ENCODE measurements at places on chromosomes 1 and 21.
A peak's percentile ranks its signal among the peaks of the same experiment; 100 is the strongest.

- no peak for DNase-seq
These were observed 4.3 kb upstream of the UBE2U start for GRCh38 chr1:64199154-64199553.

GRCh38 chr1:66341446-66342089, 192.4 kb upstream of the SGIP1 start:
- no peak for DNase-seq

DNA sequence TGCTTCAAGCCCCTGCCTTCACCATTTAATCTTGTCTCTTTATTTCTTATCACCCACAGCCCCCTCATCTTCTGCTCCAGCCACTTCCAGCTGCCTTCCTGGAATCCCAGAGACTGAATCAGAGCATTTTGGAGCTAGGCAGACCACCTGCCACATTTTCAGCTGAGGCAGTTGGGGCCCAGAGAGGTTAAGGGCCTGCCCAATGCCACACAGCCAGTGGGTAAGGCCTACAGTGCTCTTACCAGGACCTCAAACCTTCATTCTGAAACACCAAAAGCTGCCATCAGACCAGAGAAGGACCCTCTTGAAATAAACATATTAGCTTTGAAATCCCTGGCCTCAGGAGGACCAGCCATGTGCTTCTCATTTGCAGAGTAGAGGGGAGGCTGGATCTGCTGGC, 17.6 kb upstream of the SLC6A17 start:
- no peak for DNase-seq

GRCh38 chr1:47675047-47675675, 237.3 kb downstream of the FOXD2 start:
- peak; percentile 17 for DNase-seq

DNA sequence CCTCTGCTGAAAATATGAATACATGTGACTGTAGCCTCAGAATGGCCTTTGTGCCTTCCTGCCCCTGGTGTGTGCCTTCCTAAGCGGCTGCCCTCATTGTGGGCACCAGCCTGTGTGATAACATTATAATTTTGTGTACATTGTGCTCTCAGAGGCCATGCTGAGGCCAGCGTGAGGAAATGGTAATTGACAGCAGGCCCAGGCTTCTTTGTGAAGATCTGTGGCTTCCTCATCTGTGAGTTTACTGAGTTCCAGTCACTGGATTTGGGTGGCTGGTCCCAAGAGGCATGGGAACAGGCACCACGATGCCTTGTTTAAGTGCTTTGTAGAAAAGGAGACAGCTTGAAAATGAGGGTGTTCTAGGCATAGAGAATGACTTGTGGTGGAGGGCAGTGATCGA, 389.3 kb downstream of the OMA1 start:
- DNase-seq, result no peak

- no peak for DNase-seq
These were observed 47.5 kb upstream of the EEIG2 start for GRCh38 chr1:108512239-108513043.

GRCh38 chr1:208231881-208232661, 12.1 kb downstream of the PLXNA2 start:
- no peak for DNase-seq

DNA sequence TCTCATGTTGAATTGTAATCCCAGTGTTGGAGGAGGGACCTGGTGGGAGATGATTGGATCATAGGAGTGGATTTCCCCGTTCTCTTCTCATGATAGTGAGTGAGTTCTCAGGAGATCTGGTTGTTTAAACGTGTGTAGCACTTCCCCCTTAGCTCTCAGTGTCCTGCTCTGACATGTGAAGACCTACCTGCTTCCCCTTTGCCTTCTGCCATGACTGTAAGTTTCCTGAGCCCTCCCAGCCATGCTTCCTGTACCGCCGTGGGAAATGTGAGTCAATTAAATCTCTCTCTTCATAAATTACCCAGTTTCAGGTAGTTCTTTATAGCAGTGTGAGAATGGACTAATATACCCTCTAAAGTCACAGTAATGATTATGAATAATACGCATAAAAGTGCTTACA, 248.4 kb upstream of the LRRC7 start:
- no peak for DNase-seq

DNA sequence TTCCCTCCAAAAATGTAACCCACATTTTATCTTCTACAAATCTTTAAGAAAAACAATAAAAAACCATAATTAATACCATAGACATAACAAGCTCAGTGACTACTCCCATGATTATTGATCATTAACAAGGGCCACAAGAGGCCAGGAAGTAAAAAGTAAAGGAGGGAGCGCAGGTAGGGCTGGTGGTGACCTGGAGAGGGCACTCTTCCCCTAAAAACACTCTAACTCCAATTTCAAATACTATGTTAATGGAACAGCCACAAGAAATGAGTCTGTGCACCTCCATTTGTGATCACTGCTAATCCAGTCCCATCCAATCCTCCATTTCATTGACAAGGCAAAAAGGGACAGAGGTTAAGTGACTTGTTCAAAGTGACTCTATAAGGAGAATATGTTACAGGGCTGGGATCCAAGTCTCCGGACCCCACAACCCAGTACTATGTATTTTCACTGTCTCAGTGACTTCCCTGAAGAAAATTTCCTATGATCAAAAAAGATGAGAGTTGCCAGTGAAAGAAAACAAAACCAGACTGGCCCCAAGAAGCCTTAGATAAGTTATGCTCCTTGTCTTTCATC, 41.2 kb upstream of the CFAP298 start:
- no peak for DNase-seq

DNA sequence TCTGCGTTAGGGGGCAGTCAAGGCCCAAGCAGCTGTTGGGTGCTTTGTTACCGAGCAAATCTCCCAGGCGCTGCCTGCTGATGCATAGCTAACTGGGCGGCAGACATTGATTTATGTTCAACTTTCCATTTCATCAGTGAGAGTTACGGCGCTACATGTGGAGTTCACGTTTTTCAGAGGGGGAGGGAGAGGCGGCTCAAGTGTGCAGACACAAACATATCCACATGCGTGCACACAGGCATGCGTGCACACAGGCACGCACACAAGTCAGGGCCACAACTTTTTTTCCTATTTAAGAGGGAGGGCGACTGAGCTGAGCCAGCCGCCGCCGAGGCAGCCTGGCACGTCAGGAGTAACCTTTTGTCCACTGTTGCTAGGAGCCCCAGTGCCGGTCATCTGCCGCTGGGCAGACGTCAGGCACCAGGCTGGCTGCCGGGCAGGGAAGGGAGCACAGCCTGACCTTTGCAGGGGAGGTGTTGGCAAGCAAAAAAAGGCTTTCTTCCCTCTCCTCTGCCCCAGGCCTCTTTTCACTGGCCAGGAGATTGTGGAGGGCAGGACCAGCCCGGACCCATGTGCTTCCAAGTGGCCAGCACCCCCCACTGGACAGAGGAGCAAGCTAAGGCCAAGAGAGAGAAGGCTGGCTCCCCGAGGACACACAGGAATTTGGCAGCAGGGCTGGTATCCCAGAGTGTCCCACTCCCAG, 73.3 kb downstream of the MRPL37 start:
- DNase-seq, result peak; percentile 48

DNA sequence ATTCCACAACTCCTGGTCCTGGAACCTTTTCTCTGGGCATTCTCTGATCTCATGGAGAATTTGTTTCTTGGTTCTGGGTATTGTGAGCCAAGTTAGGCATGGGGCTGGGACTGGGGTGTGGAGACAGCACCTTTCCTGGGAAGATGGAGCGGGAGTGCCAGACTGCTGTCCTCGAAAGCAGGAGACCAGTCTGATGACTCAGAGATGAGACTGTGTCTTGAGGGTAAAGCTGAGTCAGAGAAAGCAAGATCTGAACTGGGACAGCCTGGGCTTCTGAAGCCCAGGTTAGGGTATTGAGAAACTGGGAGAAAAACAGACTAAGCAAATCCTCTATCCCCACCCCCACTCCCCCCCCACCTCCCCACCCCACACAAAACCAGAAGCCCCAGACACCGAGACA, 2.2 kb upstream of the KANK4 start:
- DNase-seq, result no peak

DNA sequence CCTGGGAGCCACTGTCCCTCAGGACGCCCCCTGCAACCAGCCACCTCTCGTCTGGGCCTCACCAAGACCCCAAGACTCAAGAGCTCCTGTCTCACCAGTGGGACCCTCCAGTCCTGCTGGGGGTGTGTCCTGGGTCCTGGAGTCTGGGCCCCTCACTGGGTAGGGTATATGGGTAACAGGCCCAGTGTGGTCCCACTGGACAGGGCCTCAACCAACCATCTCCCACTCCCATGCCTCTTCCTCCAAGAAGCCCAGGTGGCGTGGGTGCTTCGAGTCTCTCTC, 725 bp upstream of the VWA1 start:
- DNase-seq, result no peak

- peak; percentile 84 for DNase-seq
These were observed 8.5 kb downstream of the FBXO2 start for GRCh38 chr1:11645670-11646265.

- no peak for DNase-seq
These were observed 83.5 kb upstream of the SLC2A1 start for GRCh38 chr1:43042127-43042526.

DNA sequence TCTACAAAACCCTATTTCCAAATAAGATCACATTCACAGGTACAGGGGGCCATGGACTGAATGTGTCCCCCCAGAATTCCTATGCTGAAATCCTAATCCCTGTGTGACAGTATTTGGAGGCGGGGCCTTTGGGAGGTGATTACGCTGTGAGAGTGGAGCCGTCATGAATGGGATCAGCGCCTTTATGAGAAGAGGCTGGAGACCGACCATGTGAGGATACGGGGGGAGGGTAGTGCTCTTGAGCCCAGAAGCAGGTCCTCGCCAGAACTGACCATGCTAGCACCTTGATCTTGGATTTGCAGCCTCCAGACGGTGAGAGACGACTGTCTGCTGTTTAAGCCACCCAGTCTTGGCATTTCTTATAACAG, 23.8 kb upstream of the KIF26B start:
- DNase-seq, result no peak

GRCh38 chr21:43299441-43300277, 127.3 kb downstream of the SIK1 start:
- no peak for DNase-seq

- no peak for DNase-seq
These were observed 88.6 kb downstream of the ADAMTS1 start for GRCh38 chr21:26756491-26757159.

DNA sequence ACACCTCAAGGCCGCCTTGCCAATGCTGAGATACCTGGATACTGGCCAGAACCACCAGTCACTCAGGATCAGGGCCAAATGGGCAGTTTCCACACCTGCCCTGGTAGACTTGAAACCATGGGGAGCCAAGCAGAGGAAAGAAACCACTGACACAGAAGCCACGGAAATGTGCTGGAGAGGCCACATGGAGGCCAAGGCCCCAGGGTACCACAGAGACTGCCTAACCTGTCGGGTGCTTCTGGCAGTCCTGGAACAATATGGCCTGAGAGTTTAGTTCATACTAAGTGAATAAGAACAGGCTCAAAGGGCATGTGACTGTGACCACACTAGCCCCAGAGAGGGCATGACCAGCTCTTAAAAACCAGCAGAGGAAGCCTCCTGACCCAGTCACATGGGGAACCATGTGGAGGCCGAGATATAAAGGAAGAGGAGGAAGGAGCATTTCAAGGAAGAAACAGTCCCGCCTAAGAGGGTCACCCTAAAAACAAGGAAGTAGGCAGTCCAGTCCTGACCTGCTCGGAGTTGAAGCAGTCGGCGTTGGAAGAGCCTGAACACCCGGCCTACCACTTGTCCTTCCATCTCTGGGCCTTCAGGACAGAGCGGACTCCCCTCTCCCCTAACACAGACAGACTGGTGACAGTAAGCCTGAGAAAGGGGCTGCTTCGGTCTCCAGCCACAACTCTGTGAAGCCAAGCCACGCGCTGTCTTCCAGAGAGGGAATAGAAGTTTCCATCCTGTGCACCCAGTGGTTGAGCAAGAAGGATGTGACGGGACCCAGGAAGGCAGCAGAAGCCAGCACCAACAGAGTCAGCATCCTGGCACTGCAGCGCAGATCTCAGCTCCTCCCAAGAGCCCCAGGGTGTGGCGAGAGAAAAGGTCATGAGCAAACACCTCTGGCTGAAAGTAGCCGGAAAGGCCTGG, at the start of gene DENND2D:
Gene DENND2D (minus strand): TSS at position 766 of the 921 bp plus-strand sequence. CDS start 187 bp downstream, at position 579.
- peak; percentile 73 for DNase-seq

DNA sequence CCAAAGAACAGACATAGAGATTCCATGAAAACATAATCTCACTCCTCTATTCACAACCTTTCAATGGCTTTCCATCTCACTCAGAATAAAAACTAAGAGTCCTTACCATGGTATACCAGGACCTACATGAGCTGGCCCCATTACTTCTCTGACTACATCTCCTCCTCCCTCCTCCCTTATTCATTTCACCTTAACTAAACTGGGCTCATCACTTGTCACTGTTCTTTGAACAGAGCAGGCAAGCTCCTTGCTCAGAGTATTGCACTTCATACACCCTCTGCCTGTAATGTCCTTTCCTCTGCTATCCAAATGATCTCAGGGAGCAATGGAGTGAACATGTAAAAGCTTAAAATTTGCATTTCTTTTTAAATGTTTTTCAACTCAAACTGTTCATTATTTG, 142.0 kb downstream of the MRPL39 start:
- DNase-seq, result no peak
